H9 (cell line): ENCODE measurements at places on chromosomes 1 and 21. TPM values are rescaled to one million over a fixed set of nuclear protein-coding genes. Genes with fewer than 3 reads are reported as not detected.

Gene ADGRL2
- total RNA-seq, result 119 TPM in 2 replicates

Gene SH2D1B
- total RNA-seq, result not detected in 2 replicates

DNA sequence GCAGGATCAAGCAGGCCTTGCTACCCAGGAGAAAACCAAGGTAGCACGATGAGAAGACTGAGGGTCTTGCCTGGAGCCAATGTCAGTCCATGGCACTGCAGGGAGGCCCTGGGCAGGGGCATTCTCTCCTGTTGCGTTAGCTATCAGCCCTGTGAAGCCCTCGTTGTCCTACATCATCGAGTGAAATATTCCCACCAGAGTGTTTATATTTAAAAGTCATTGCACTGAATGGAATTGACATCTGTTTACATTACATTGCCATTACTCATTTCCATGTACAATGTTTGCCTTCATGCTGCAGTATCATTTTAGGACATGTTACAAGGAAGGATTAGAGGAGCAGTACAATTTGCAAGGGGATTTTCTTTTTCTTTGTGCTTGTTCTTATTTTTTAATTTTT lies 243.9 kb downstream of the KAZN start:
- no peaks in the 10 kb centered on the region for H3K4me1 ChIP-seq
- H3K4me3 ChIP-seq, result no peak overlapping the region
- no peak overlapping the region for H3K27ac ChIP-seq
- H3K27me3 ChIP-seq, result no peaks in the 10 kb centered on the region
- peaks cover 13% of the 10 kb centered on the region for H3K36me3 ChIP-seq
- no peak for DNase-seq

- H3K4me1 ChIP-seq, result no peaks in the 10 kb centered on the region
- H3K27me3 ChIP-seq, result no peaks in the 10 kb centered on the region
- no peak overlapping the region for H3K27ac ChIP-seq
- peaks cover 30% of the 10 kb centered on the region for H3K36me3 ChIP-seq
Measured at GRCh38 chr21:46003575-46004007, 22.0 kb downstream of the COL6A1 start.

Gene KCND3
- 0.15 TPM in 2 replicates for total RNA-seq

Gene FOXD2
- total RNA-seq, result 0.07 TPM in 1 of 2 replicates, not detected in the other

- no peaks in the 10 kb centered on the region for H3K36me3 ChIP-seq
- H3K4me3 ChIP-seq, result no peak overlapping the region
- H3K27ac ChIP-seq, result no peak overlapping the region
- no peaks in the 10 kb centered on the region for H3K27me3 ChIP-seq
- no peaks in the 10 kb centered on the region; the same call in 1 of the 2 replicates for H3K4me1 ChIP-seq
Measured at GRCh38 chr1:59685666-59686065, 129.1 kb upstream of the HOOK1 start.

GRCh38 chr1:173853074-173853473 lies 14.7 kb downstream of the GAS5 start:
- peak; percentile 57 for DNase-seq
- no peak overlapping the region for H3K4me3 ChIP-seq
- H3K27ac ChIP-seq, result peak overlapping the region; percentile 16

- H3K27ac ChIP-seq, result no peak overlapping the region
- peaks cover 2% of the 10 kb centered on the region; the same call in 1 of the 3 replicates for H3K36me3 ChIP-seq
- H3K4me1 ChIP-seq, result no peaks in the 10 kb centered on the region
- no peak overlapping the region for H3K4me3 ChIP-seq
Measured at GRCh38 chr1:169414952-169415351, 12.3 kb downstream of the CCDC181 start.

DNA sequence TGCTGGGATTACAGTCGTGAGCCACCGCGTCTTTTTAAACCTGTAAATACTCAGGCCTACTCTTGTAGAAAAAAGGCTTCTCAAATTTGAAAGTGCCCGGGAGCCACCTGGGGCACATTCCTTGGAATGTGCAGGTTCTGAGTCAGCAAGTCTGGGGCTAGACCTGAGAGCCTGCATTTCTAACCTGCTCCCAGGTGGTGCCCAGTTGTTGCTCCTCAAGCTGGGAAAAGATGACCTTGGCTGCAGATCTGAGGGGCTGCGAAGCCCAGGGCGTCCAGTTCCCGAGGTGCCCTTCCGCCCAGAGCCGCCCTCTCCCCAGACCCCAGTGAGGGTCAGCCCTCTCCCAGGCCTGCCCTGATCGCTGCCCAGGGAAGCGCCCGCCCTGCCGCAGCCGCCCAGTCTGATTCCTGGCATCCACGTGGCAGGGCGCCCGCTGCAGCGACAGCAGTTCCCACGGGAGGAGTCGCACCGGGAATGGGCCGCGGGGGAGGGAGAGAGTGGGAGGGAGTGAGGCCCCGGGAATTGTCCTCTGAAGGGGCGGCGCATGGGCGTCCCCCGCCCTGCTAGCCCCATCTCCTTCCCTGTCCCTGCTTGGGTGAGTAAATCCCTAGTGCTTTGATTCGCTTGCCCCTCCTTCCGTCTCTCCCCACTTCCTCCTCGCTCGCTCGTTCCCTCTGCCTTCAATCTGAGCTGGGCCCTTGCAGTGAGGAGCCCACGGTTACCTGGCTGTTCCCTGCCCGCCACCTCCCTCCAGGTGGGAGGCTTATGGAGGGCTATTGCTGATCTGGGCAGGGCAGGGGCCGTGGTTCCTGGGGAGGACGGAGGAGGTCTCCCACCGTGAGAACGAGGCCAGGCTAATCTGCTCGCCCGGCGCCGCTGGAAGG lies 18.8 kb upstream of the TENT5B start:
- peak; percentile 84 for DNase-seq
- peaks cover 2% of the 10 kb centered on the region for H3K4me1 ChIP-seq
- no peak overlapping the region for H3K27ac ChIP-seq
- H3K36me3 ChIP-seq, result no peaks in the 10 kb centered on the region

DNA sequence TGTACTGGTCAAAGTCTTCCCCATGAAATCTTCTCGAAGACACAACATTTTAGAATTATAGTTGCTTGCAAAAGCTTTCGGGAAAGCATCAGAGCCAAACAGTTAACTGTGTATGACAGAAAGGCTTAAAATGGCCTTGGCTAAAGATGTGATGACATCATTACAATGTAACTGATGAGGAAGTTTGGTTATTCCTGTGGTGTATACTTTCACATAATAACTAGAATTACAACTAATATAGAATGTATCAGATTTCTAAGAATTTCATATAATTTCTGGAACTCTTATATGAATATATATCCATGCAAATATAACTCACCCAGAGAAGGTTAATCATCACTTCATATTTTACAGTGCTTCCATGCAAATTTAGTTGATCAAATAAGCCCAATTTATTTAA lies 8.4 kb downstream of the TP73 start:
- no peak overlapping the region for H3K27ac ChIP-seq
- no peak overlapping the region for H3K4me3 ChIP-seq
- H3K36me3 ChIP-seq, result no peaks in the 10 kb centered on the region
- no peak for DNase-seq

DNA sequence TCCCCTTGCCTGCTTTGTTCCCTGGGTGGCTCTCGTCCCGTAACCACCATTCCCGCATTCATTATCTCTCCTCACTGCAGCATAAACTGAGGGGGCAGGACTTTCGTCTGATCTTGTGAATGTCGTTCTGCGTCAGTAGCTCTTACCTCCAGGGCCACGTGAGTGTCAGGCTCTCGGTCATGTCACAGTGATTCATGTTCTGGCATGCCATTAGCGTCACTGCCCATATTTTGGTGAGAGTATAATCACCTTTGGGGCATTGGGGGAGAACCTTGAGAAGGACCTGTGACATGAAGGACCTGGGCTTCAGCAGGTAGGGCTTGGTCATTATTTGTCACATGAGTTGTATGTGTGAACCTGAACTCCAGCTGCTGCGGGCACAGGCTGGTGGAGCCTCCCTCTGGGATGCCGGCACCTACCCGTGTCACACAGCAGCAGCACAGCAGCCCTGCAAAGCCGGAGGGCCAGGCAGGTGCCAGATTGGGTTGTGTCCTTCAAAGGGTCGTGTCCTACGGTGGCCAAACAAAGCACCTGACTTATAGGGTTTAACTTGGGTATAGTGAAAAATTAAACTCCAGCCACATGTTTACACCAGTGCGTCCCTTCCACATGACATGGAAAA lies 68.5 kb downstream of the BACE2 start:
- H3K36me3 ChIP-seq, result peaks cover 1% of the 10 kb centered on the region
- no peak overlapping the region for H3K4me3 ChIP-seq
- no peak overlapping the region for H3K27ac ChIP-seq
- no peak for DNase-seq
- no peaks in the 10 kb centered on the region for H3K27me3 ChIP-seq

DNA sequence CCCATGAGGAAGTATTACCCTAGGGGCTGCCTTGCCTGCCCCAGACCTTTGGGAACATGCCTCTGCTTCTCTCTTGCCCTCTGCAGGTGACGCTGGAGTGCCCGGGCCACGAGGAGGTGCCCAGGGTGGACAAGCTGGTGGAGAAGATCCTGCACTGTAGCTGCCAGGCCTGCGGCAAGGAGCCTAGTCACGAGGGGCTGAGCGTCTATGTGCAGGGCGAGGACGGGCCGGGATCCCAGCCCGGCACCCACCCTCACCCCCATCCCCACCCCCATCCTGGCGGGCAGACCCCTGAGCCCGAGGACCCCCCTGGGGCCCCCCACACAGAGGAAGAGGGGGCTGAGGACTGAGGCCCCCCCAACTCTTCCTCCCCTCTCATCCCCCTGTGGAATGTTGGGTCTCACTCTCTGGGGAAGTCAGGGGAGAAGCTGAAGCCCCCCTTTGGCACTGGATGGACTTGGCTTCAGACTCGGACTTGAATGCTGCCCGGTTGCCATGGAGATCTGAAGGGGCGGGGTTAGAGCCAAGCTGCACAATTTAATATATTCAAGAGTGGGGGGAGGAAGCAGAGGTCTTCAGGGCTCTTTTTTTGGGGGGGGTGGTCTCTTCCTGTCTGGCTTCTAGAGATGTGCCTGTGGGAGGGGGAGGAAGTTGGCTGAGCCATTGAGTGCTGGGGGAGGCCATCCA lies 7.8 kb upstream of the HTR6 start:
- DNase-seq, result no peak
- H3K27ac ChIP-seq, result no peak overlapping the region
- no peaks in the 10 kb centered on the region for H3K36me3 ChIP-seq
- H3K4me3 ChIP-seq, result no peak overlapping the region
- no peaks in the 10 kb centered on the region for H3K4me1 ChIP-seq
- H3K27me3 ChIP-seq, result peaks cover 2% of the 10 kb centered on the region; the same call in 1 of the 2 replicates

- no peaks in the 10 kb centered on the region for H3K4me1 ChIP-seq
- no peaks in the 10 kb centered on the region for H3K27me3 ChIP-seq
- H3K36me3 ChIP-seq, result no peaks in the 10 kb centered on the region
- no peak for DNase-seq
Measured at GRCh38 chr1:195082183-195082582, 1526.1 kb downstream of the KCNT2 start.

Gene KCNJ9
- total RNA-seq, result 0.09 TPM in 2 replicates

Gene KIAA1614
- 0.88 and 1.3 TPM in 2 replicates for total RNA-seq

- H3K27me3 ChIP-seq, result no peaks in the 10 kb centered on the region
- H3K27ac ChIP-seq, result no peak overlapping the region
- no peaks in the 10 kb centered on the region for H3K4me1 ChIP-seq
- H3K36me3 ChIP-seq, result peaks cover 11% of the 10 kb centered on the region
Measured at GRCh38 chr1:28078680-28079626, 9.5 kb downstream of the EYA3 start.

GRCh38 chr1:197200272-197200899 lies 53.9 kb upstream of the ASPM start:
- H3K27me3 ChIP-seq, result no peaks in the 10 kb centered on the region
- H3K4me3 ChIP-seq, result peak overlapping the region; percentile 95
- 0 out of 2 replicates have a peak, but pooled peaks cover 5% of the 10 kb centered on the region for H3K36me3 ChIP-seq
- no peak overlapping the region for H3K27ac ChIP-seq

GRCh38 chr1:109467301-109467777 lies 993 bp downstream of the SYPL2 start:
- no peak overlapping the region for H3K27ac ChIP-seq
- H3K4me3 ChIP-seq, result peak overlapping the region; percentile 66
- H3K27me3 ChIP-seq, result peaks cover 14% of the 10 kb centered on the region; the same call in 1 of the 2 replicates
- DNase-seq, result peak; percentile 49
